ENCODE measurements at places on chromosomes 3 and 15.

- peak; percentile 87 for DNase-seq
These were observed 99.7 kb downstream of the NAALADL2 start for GRCh38 chr3:174958671-174959328.

GRCh38 chr3:190038050-190038933 is 82.4 kb downstream of the P3H2 start:
- DNase-seq, result peak; percentile 36

DNA sequence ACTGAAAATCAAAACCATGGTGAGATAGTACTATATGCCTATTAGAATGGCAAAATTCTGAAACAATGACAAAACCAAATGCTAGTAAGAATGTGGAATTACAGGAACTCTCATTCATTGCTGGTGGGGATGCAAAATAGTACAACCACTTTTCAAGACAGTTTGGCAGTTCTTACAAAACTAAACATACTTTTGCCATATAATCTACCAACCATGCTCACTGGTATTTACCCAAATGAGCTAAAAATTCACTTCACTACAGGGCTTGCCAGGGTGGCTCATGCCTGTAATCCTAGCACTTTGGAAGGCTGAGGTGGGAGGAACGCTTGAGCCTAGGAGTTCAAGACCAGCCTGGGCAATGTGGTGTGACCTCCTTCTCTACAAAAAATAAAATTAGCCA is 40.0 kb downstream of the MYO9A start:
- DNase-seq, result peak; percentile 60

GRCh38 chr3:188830893-188831292 is 340.9 kb upstream of the TPRG1 start:
- DNase-seq, result no peak

GRCh38 chr3:61875046-61875844 is 313.9 kb downstream of the PTPRG start:
- DNase-seq, result peak; percentile 36

- peak; percentile 45 for DNase-seq
These were observed 35.2 kb downstream of the NCEH1 start for GRCh38 chr3:172675441-172676193.

DNA sequence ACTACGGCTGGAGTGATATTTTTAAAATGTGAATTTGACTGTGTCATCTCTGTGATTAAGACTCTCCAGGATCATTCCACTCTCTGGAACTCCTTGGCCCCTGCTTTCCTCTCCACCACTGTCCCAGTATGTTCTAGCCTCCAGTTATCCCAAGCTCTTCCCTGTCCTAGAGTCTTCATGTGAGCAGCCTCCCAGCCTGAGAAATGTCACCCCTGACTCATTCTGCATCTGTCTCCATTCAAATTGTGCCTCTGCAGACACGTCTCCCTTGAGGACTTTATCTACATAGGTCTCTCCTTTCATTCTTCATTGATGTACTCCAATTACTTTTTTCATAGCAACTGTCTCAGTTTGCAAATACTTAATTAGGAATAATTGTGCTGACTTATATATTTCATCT is 317.7 kb upstream of the ADAMTS9 start:
- DNase-seq, result peak; percentile 26

DNA sequence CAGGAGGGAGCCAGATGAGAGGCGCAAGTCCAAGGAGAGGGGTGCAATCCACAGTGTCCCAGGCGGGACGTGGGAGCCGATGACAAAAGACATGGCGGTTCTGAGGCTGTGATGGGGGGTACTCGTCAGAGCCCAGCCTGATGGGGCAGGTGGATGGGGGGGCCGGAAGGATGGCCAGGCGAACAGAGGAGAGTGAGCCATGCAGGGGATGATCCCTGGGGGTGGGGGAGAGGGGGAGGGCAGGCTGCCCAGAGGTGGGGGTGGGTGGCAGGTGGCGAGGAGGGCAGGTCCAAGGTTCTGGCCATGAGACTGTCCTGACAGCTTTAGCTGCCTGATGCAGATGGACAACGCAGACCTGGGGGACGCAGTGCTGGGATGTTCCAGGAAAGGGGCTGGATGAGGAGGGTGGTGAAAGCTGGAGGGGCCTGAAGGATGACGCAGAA is 8.9 kb upstream of the CSPG4 start:
- no peak for DNase-seq

- DNase-seq, result peak; percentile 73
These were observed 1.7 kb downstream of the RORA start for GRCh38 chr15:61227269-61227949.

DNA sequence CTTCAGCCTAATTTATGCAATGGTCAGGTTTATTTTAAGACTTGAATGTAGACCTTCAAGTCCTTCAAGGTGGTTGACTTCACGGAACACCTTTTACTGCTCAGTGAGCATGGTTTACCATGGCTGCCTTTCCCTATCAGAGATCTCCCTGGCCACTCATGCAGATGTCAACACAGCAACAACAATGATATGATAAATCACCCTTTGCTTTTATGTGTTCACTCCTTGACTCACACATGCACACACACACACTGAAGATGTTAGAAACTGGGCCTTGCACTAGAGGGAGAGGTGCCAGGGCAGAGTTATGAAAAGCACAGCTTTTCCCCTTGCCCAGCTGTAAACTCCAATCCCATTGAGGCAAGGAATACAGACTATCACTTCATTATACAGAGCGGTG is 134.4 kb downstream of the WNT5A start:
- DNase-seq, result no peak

DNA sequence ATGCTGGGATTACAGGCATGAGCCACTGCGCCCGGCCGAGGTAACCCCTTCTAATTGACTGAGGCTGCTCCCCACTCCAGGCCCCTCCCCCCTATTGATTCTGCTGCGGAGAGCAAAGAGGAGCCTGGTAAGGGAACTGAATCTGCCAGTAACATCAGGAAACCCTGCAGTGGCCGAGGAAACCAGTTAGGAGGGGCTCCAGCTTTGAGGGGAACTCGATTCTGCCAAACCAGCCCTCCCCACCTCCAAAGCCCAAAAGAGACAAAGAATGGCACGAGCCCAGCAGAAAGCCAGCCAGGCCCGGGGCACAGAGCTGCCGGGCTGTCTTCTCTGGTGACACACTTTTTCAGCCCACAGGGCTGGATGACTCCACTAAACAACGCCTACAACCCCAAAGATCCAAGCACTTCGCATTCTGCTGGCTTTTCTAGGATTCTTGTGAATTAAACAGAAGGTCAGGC is 15.0 kb upstream of the ACAD9 start:
- DNase-seq, result no peak

- DNase-seq, result peak; percentile 97
These were observed 485.2 kb upstream of the PROK2 start for GRCh38 chr3:72270072-72270681.

GRCh38 chr3:51712963-51713362 is 6.1 kb downstream of the GRM2 start:
- DNase-seq, result no peak

- peak; percentile 2 for DNase-seq
These were observed 268.6 kb upstream of the SLITRK3 start for GRCh38 chr3:165464736-165465135.

- peak; percentile 29 for DNase-seq
These were observed 380.0 kb downstream of the PDCD6IP start for GRCh38 chr3:34178415-34178814.

- DNase-seq, result no peak
These were observed 212.0 kb upstream of the TLE3 start for GRCh38 chr15:70309716-70310115.

DNA sequence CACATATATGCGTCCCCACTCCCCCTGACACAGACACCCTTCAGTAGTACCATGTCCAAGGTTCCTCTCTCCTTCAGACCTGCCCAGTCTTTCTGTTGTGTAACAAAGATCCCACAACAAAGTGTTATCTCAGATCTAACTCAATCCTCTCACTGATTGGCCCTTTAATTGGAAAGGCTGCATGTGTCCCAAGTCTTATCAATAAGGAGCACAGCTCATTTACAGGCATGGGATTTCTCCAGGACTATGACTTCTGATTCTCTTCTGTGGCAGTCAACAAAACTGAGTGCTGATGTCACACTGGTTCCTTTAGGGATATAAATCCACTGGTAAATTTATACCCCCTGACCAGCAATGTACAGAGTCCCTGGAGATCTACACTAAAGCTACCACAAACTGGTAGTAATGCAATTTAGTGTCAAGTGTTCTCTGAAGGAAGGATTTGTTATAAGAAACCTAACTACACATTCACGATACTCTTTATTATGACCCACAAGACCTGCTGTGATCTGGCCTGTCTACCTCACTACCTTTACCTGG is 28.1 kb downstream of the CLK3 start:
- no peak for DNase-seq

GRCh38 chr3:58798312-58798711 is 131.7 kb upstream of the FAM3D start:
- peak; percentile 34 for DNase-seq

DNA sequence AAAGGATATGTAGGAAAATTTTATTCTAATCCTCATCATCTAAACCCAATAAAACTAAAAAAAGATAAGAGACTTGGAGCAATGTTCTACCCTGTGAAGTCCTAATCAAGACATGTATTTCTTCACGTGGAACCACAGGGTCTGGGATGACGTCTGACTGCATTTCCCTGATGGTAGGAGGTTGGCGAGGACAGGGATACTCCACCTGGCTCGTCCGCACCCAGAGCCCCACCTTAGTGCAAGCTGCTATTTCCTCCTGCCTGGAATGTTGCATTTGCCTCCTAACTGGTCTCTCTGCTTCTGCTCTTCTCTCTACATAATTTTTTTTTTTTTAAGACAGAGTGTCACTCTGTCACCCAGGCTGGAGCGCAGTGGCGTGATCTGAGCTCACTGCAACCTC is 57.7 kb upstream of the RASGRP1 start:
- DNase-seq, result no peak

- DNase-seq, result no peak
These were observed 254.0 kb upstream of the TBL1XR1 start for GRCh38 chr3:177451301-177451750.

- DNase-seq, result no peak
These were observed 27.5 kb upstream of the SEC13 start for GRCh38 chr3:10348404-10348721.

DNA sequence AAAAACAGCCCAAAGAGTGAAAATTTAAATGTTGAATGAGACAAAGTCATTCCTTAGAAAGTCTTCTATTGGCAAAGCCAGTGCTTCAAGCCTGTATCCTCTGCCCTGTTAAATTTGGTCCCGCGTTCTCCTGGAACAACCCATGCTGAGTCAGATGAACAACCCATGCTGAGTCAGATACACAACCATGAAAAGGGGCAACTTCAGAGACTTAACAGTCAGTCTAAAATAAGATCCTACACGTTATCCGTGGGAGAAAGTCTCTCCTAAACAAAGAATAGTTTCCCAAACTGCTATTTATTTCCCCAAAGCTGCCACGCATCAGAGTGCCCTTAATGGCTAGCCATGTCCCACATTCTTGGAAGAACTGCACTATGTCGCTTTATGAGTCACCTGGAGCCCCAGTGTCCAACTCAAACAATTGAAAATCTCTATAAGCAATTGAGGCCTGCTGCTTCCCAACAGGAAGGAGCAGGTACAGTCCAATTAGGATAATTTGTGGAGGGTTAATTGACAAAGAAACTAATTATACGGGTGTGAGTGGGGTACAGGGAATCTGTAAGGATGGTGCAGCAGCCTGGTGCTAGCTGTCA is 66.1 kb downstream of the WHAMM start:
- DNase-seq, result peak; percentile 61

DNA sequence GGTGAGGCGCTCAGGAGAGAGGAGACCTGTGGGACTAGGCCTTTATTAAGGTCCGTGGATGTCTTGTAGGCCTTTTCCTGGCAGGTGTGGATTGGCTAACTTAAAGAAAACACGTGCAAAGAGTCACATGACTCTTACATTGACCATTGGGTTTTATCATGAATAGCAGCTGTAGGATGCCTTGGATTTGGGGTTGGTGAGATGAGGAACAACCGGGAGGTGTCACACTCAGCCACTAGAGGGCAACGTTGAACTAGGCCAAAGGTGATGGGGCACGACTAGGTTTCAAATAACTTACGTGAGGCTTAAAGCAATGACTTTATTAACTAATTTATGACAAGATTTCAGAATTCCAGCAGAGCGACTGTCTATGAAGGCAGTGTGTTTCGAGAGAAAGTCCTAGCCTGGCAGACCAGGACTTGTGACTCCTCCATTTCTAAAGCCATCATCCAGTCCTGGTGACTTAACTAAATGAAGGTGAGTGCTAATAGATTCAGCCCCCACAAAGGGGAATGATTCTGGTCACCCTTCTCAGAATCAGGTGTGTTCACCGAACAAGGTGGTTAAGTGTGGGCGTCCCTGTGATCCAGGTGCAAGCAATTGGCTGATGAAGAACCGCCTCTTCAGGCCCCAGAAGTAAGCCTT is 345.6 kb downstream of the MCTP2 start:
- peak; percentile 0 for DNase-seq

- DNase-seq, result peak; percentile 23
These were observed 19.9 kb upstream of the ALPK3 start for GRCh38 chr15:84797212-84797611.

DNA sequence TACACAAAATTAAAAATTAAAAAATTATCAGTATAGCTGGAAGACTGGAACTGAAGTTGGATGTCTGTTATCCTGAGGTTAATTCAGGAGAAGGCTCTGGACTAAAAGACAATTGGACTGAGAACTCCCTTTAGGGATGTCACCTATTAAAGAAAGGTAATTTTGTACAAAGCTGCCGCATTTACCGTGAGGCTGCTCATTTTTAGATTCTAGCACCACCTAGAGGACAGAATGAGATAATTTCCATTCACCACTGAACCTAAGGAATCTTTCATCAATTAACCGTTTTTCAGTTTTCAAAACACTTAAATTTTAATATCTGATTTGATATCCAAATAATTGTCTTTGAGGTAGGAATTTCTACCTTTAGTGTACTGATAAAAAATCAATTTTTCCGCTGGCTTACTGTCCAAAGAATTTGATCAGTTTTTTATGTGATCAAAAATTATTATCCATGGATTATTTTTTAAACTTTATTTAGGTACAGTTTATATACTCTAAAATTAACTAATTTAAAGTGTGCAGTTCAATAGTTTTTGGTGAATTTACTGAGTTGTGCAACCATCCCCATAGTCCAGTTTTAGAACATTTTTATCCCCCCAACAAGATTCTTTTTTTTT is 106.7 kb upstream of the TNIK start:
- peak; percentile 30 for DNase-seq

DNA sequence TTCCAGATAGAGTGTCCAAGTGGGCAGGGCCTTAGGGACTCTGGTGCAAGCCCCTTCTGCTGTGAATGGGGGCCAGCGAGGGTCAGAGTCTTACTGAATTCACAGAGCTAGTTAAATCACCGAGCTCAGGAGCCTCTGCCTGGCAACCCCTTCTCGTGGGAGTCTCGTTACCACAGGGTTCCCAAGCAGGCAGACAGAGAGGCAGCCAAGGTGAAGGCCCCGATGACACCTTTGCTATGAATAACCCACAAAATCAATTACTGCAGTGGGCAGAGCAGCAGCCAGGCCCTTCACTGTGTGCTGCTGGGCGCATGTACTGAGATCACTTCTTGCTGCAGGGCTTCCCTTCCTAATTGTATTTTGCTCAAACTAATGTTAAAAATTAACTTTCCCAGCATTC is 56.9 kb downstream of the SPSB4 start:
- no peak for DNase-seq

GRCh38 chr3:159860269-159861116 is 128.1 kb upstream of the IL12A start:
- DNase-seq, result no peak

GRCh38 chr3:85571835-85572234 is 613.0 kb downstream of the CADM2 start:
- no peak for DNase-seq
